ENCODE measurements at places on chromosomes 12 and 14.

DNA sequence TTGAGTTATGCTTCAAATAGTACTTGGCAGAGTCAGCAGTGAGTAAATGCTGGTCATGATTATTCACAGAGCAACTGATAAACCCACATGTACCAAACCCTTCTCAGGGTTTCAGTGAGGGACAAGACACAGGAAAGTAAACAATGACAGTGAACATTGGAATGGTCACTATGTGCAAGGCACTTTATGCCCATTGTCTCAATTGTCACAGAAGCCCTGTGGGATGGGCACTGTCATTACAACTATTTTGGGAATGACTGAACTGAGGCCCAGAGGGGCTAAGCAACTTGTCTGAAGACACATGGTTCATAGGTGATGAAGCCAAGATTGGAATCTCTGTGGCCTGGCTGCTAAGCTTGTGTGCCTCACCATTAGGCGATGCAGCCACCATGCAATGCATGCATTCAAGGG lies 238.5 kb downstream of the RBM19 start:
- H3K36me3 ChIP-seq, result no peaks in the 10 kb centered on the region
- no peak for DNase-seq
- no peak overlapping the region for H3K4me3 ChIP-seq
- H3K4me1 ChIP-seq, result no peaks in the 10 kb centered on the region
- H3K27ac ChIP-seq, result no peak overlapping the region

DNA sequence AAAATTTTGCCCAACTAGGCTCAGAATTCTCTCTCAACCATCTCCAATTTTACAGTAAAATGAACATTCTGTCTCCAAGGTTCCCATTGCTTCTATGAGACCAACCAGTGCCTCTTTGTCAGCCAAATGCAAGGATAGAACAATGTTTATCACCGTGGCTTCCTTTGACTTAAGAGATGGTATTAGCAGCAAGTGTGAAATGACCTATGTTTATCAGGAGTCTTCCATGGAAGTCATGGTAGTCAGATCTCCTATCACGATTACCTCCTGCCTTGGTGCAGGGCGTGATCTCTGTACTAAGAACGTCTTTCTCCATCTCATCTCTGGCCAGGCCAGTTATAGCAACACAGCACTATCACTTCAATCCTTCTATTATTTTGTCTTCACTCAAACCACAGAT lies 6.1 kb upstream of the BCL2L14 start:
- no peak overlapping the region for H3K4me3 ChIP-seq
- no peaks in the 10 kb centered on the region for H3K36me3 ChIP-seq
- no peak for DNase-seq

- H3K27me3 ChIP-seq, result no peaks in the 10 kb centered on the region
- no peak overlapping the region for H3K4me3 ChIP-seq
- no peaks in the 10 kb centered on the region for H3K36me3 ChIP-seq
Observed at GRCh38 chr14:63800651-63801375, 52.0 kb upstream of the SYNE2 start.

DNA sequence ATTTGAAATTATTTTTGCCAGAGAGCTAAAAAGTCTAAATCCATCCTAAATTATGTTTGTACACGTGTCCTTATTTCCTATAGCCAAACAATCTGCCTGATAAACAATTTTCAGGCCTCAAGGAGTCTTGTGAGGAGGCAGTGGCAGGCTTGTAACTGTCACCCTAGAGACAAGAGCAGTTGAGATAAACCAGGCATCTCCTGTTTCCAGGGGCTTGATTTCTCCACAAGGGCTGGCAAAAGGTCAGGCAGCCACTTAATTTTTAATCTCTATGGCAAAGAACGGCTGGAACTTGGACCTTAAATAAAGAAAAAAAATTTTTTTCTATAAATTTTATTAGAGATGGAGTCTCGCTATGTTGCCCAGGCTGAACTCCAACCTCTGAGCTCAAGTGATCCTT lies 15.5 kb downstream of the PKP2 start:
- no peak overlapping the region for H3K4me3 ChIP-seq
- H3K27me3 ChIP-seq, result no peaks in the 10 kb centered on the region
- H3K27ac ChIP-seq, result no peak overlapping the region
- peaks cover 4% of the 10 kb centered on the region for H3K4me1 ChIP-seq
- no peaks in the 10 kb centered on the region for H3K36me3 ChIP-seq
- DNase-seq, result no peak

- DNase-seq, result no peak
- no peaks in the 10 kb centered on the region for H3K36me3 ChIP-seq
- no peaks in the 10 kb centered on the region for H3K27me3 ChIP-seq
- no peak overlapping the region for H3K27ac ChIP-seq
Observed at GRCh38 chr14:105568859-105569766, 42.7 kb downstream of the TMEM121 start.

DNA sequence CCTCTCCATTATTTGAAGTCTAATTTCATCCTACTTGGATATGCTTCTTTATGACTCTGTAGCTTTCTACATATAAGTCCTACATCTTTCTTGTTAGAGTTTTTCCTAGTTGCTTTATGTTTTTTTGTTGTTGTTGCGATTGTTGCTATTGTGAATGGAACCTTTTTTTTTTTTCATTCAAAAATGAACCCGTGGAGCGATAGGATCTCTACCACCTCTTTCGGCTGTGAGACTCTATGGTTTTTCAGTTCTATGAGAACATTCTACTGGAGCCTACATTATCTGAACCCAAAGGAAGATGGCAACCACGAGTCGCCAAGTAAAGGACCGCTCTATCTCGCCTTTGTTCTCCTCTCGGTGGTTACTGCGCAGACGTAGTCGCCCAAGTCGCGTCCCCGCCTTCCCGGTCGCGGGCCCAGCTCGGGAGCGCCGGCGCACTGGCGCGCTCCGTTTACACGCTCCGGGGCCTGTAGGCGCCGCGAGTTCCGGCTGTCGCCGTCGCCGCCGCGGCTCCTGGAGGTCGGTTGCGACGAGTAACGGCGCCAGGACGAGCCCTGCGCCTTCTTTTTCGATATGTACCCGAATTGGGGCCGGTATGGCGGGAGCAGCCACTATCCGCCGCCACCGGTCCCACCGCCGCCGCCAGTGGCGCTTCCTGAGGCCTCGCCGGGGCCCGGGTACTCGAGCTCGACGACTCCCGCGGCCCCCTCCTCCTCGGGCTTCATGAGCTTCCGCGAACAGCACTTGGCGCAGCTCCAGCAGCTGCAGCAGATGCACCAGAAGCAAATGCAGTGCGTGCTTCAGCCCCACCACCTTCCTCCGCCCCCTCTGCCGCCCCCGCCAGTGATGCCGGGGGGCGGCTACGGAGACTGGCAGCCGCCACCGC lies at the start of gene YLPM1:
Gene YLPM1 (plus strand): TSS at position 400 of the 886 bp plus-strand sequence. CDS start 174 bp downstream, at position 574.
- H3K27me3 ChIP-seq, result no peaks in the 10 kb centered on the region
- H3K36me3 ChIP-seq, result peaks cover 6% of the 10 kb centered on the region
- peak within 1 kb of the TSS; percentile 99 for H3K4me3 ChIP-seq
- peak; percentile 90 for DNase-seq
- peaks cover 27% of the 10 kb centered on the region for H3K4me1 ChIP-seq
- H3K27ac ChIP-seq, result peak within 1 kb of the TSS; percentile 98

DNA sequence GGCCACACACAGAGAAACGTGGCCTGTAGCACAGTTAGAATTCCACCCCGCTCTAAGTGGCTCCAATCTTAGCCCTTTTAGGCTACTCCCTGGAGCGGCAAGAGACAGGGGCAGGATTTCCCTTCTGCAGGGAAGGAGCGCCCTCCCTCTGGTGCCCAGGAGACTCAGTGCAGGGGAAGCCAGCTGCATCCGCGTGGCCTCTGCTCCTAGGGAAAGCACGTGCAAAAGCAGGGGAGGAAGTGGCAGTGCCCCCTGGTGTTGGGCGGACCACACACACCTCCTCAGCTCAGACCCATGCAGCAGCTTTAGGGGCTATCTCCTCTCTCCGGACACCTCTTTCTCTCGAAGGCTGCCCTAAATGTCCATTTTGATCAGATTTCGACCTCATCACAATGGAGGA lies 50.0 kb downstream of the SPRING1 start:
- no peak overlapping the region for H3K27ac ChIP-seq
- no peak overlapping the region for H3K4me3 ChIP-seq
- no peaks in the 10 kb centered on the region for H3K4me1 ChIP-seq

DNA sequence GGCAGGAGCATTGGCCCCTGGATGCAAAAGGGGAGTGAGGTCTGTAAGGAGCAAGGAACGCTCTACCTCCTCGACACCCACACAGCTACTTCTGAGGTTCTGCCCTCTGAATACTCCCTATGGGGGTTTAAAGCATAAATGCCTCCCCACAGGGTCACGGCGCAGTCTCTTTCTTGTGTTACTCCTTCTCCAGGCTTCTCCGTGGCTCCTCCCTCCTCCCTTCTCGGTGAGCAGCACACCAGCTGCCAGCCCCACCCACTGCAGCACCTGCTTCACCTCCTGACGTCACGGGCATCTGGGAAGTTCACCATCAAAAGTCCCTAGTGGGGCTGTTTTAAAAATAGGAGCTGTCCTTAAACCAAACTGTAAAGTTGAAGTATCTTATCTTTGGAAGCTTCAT lies 67.3 kb downstream of the SPTB start:
- H3K27ac ChIP-seq, result peak overlapping the region; percentile 81
- H3K36me3 ChIP-seq, result peaks cover 50% of the 10 kb centered on the region
- no peaks in the 10 kb centered on the region for H3K27me3 ChIP-seq
- DNase-seq, result peak; percentile 52
- H3K4me3 ChIP-seq, result no peak overlapping the region

- DNase-seq, result no peak
- no peaks in the 10 kb centered on the region for H3K36me3 ChIP-seq
- no peak overlapping the region for H3K27ac ChIP-seq
- no peak overlapping the region for H3K4me3 ChIP-seq
- no peaks in the 10 kb centered on the region for H3K4me1 ChIP-seq
Observed at GRCh38 chr12:11446372-11446771, 51.0 kb upstream of the PRB2 start.

DNA sequence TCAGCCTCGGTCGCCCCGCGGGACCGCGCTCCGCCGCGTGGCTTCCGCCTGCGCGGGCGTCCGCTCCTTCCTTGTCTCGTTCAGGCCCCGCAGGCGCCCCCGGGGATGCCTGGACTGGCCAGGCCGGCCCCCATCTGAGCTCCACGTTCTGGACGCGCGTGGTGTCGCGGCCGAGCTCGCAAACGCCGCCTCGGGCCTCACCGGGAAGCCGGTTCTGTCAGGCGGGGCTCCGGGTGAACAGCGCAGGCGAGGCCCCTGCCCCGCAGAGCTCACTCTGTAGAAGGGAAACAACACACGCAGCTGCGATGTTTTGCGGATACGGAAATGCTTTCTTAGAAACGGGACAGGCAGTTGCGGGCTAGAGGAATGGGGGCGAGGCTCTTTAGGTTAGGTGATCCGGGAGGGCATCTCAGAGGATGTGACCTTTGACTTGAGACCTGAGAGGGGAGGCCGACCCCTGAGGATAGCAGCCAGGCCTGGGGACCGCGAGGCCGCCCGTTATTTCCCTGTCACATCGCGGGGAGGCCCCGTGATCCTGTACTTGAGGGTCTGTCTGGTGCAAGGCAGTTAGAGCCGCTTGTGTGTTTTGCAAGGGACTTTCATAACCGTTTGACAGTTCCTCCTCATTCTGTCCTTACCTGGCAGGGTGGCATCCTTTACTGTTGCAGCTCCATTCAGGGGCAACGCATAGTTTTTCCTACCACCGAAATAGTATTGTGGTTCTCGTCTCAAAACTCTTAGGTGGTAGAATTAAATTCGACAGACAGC lies 584 bp downstream of the VRK1 start:
- H3K4me3 ChIP-seq, result peak overlapping the region; percentile 87
- peak overlapping the region; percentile 10 for H3K27ac ChIP-seq
- H3K36me3 ChIP-seq, result no peaks in the 10 kb centered on the region
- no peaks in the 10 kb centered on the region for H3K27me3 ChIP-seq

GRCh38 chr12:102169922-102170621 lies 27.6 kb downstream of the PMCH start:
- no peaks in the 10 kb centered on the region for H3K36me3 ChIP-seq
- H3K27me3 ChIP-seq, result no peaks in the 10 kb centered on the region
- no peak overlapping the region for H3K4me3 ChIP-seq
- no peak overlapping the region for H3K27ac ChIP-seq

- H3K36me3 ChIP-seq, result no peaks in the 10 kb centered on the region
- DNase-seq, result no peak
- H3K27me3 ChIP-seq, result no peaks in the 10 kb centered on the region
- no peak overlapping the region for H3K4me3 ChIP-seq
Observed at GRCh38 chr12:25864306-25865276, 93.9 kb upstream of the RASSF8 start.

GRCh38 chr14:100972118-100972897 lies 68.8 kb upstream of the RTL1 start:
- no peaks in the 10 kb centered on the region for H3K27me3 ChIP-seq
- no peak overlapping the region for H3K27ac ChIP-seq
- DNase-seq, result no peak

GRCh38 chr12:103742349-103742932 lies 98.6 kb downstream of the NT5DC3 start:
- no peak overlapping the region for H3K27ac ChIP-seq
- DNase-seq, result no peak
- H3K27me3 ChIP-seq, result no peaks in the 10 kb centered on the region
- no peaks in the 10 kb centered on the region for H3K4me1 ChIP-seq

DNA sequence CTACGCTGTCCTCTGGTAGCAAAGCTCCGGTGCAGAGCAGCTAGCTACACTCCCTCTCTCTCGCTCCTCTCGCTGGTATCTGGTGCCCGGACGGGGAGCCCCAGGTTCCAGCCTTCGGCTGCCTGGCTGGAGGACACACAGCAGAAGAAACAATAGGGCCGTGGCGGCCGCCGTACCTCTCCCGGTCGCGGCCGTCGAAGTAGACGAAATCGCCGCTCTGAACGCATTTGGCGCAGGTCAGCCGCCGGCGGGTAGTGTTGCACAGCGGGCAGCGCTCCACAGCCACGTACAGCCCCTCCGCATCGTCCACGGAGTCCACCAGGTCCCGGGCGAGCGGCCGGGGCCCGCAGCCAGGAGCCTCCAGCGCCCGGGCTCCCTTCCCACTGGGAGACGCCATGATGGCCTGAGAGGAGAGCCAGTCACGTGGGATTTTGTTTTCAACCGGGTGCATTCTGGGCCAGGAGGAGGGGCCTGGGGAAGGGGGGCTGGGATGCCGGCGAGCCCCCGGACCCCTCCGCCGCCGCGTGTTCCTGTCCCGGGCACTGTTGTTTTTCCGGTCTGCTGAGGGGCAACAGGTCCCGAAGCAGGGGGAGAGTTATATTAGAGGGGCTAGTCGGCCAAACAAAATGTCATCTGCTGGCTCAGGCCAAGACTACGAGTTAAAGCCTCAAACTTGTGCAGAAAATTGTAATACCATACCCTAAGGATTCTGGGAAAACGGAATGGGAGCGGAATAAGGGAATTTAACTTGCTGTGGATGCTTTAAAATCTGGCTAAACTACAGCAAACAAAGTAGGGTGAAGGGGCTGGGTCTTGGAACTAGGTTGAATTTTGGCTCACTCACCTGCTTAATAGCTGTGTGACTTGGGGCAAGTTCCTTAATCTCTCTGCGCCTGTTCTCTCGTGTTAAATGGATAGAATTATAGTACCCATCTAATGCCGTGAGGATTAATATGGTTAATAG lies at the start of gene ATG14:
Gene ATG14 (minus strand): TSS at position 405 of the 964 bp plus-strand sequence. CDS start 8 bp downstream, at position 397.
- no peaks in the 10 kb centered on the region for H3K27me3 ChIP-seq
- peak within 1 kb of the TSS; percentile 82 for H3K4me3 ChIP-seq
- peak; percentile 87 for DNase-seq
- peaks cover 22% of the 10 kb centered on the region for H3K4me1 ChIP-seq

GRCh38 chr14:62722406-62722805 lies 322.9 kb downstream of the KCNH5 start:
- no peaks in the 10 kb centered on the region for H3K27me3 ChIP-seq
- H3K4me1 ChIP-seq, result no peaks in the 10 kb centered on the region
- no peak for DNase-seq
- H3K27ac ChIP-seq, result no peak overlapping the region

GRCh38 chr12:18160901-18161300 lies 70.9 kb upstream of the RERGL start:
- no peaks in the 10 kb centered on the region for H3K4me1 ChIP-seq
- H3K36me3 ChIP-seq, result no peaks in the 10 kb centered on the region
- DNase-seq, result no peak

All from psoas muscle (tissue), 8 donors.